ENCODE measurements at places on chromosomes 12 and 14. TPM values are rescaled to one million over a fixed set of nuclear protein-coding genes. Genes with fewer than 3 reads are reported as not detected.

GRCh38 chr14:71720978-71721624, 211.1 kb upstream of the RGS6 start:
- peaks cover 5% of the 10 kb centered on the region for H3K4me1 ChIP-seq
- H3K27me3 ChIP-seq: no peaks in the 10 kb centered on the region

DNA sequence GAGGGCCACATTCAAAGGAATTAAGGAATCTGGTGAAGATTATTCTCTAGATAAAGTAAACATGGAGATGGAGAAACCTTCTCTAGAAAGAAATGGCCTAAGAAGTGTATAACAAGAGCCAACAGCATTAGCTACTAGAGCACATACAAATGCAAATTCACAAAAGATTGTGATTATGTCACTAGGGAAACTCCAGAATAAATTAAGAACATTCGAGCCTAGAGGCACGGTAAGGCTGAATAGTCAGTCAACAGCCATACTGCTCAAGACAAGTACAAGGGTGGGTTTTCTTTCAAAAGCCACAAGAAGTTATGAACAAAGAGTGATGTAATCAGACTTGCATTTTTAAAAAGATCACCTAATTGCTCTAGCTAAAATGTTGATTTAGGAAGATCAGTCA, 25.4 kb downstream of the PPP4R3A start:
- H3K36me3 ChIP-seq: peaks cover 15% of the 10 kb centered on the region
- no peak for DNase-seq
- no peaks in the 10 kb centered on the region for H3K27me3 ChIP-seq
- H3K4me1 ChIP-seq: no peaks in the 10 kb centered on the region

- no peaks in the 10 kb centered on the region for H3K27me3 ChIP-seq
- H3K4me1 ChIP-seq: peaks cover 22% of the 10 kb centered on the region
- no peaks in the 10 kb centered on the region for H3K36me3 ChIP-seq
- H3K4me3 ChIP-seq: no peak overlapping the region
- H3K27ac ChIP-seq: no peak overlapping the region
- no peak for DNase-seq
Measured at GRCh38 chr14:91245029-91245428, 525 bp upstream of the GPR68 start.

DNA sequence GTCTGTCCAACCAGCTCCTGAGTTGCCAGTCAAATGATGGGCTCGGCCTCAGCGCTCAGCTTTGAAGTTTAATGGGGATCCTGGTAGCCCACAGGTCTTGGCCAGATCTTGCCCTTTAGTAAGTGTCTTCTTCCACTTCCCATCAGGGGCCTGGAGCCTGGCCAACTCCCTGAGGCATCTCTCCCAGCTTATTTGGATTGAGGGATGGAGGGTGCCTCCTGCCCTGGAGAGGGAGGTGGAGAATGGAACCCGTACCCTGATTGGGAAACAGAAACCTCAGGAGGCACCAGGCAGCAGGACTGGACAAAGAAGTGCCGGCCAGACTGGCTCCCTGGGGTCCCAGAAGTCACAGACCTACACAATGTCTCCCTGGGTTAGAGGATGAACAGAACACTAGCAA, 40.5 kb upstream of the LTBP2 start:
- H3K27me3 ChIP-seq: no peaks in the 10 kb centered on the region
- peaks cover 11% of the 10 kb centered on the region for H3K36me3 ChIP-seq
- no peak overlapping the region for H3K27ac ChIP-seq
- H3K4me1 ChIP-seq: peaks cover 27% of the 10 kb centered on the region
- H3K4me3 ChIP-seq: no peak overlapping the region

- no peak overlapping the region for H3K27ac ChIP-seq
- H3K4me3 ChIP-seq: no peak overlapping the region
- H3K4me1 ChIP-seq: no peaks in the 10 kb centered on the region
Measured at GRCh38 chr12:89059056-89059455, 293.2 kb downstream of the DUSP6 start.

DNA sequence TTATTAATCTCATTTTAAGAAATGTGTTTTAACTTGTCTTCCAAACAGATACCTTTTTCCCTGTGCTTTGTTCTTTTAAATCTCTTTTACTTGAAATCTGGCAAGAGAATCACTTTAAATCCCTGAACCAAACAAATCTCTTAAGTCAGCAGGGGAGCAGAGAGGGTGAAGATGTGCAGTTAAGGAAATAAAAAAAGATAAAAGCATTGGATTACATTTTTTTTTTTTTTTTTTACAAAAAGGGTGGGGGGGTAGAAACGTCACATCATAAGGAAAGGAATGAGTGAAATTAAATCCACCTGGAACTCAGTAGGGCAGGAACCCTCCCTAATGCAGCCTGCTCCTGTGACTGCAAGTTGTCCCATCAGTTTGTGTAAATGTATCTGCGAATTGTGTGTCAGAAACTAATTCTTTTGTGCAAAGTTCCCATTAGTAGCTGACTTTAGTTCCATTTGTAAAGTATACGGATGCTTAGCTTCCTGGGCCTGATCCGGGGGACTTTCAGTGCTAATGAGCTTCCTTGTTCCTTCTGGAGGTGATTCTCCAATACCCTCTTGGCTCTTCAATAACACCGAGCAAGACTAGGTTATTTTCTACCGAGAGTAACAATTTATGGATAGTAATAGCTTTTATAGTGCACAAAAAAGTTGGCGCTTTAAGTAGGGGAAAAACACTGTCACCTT, 1.5 kb downstream of the TTC6 start:
- peaks cover 52% of the 10 kb centered on the region for H3K4me1 ChIP-seq
- H3K27me3 ChIP-seq: peaks cover 97% of the 10 kb centered on the region
- no peak for DNase-seq
- H3K4me3 ChIP-seq: no peak overlapping the region
- no peak overlapping the region for H3K27ac ChIP-seq

The RNF212B gene
- not detected for total RNA-seq

The THAP2 gene
- total RNA-seq: 16.0 TPM

All from spinal cord (tissue), 10 donors.